ENCODE measurements at places on chromosomes 7 and 10.

GRCh38 chr10:101721806-101722205, 26.8 kb upstream of the FBXW4 start:
- no peak for DNase-seq

GRCh38 chr10:110947061-110947595, 27.7 kb downstream of the SHOC2 start:
- peak; percentile 68 for DNase-seq

GRCh38 chr10:83880252-83880791, 259.0 kb upstream of the GHITM start:
- DNase-seq = no peak

DNA sequence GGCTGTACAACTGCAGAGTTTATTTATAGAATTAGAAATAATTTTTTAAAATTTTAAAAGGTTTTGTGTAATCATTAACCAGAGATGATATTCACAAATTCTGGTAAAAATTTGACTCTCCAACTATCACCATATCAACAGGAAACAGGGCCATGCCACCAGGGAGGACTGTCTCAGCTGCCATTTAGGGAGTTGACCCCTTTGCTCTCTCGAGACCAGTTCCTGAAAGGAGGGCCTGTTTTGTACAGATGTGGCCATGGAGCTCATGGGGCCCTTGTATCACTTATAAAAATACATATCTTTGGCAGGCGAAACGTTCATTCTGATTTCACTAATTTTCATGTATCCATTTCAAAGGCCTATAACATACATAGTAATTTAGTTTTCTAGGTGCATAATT, 20.3 kb downstream of the H2AZ2 start:
- no peak for DNase-seq

- no peak for DNase-seq
Measured at GRCh38 chr10:113566888-113567287, 14.0 kb downstream of the HABP2 start.

DNA sequence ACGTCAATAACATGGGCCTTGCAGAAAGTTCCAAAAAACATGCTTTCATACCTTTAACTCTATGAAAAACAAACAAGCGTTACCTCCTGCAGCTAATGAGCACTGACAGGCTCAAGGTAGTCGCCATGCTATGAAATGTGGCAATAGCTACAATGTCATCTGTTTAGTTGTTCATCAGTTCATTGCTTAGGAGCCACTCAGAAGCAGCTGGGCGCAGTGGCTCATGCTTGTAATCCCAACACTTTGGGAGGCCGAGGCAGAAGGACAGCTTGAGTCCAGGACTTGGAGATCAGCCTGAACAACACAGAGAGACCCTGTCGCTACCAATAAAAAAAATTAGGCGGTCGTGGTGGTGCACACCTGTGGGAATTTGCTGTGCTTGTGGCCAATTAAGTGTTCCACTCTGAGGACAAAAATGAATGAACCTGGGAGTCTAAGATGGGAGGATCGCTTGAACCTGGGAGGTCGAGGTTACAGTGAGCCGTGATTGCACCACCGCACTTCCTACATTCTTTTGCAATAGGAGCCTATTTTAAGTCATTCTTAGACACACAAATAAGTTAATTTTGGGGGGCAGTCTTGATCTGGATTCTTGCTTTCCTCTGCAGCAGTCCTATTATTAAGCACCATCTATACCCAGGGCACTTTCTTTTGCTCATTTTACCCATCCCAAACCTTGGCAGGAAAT, 276.2 kb upstream of the KLF14 start:
- no peak for DNase-seq

DNA sequence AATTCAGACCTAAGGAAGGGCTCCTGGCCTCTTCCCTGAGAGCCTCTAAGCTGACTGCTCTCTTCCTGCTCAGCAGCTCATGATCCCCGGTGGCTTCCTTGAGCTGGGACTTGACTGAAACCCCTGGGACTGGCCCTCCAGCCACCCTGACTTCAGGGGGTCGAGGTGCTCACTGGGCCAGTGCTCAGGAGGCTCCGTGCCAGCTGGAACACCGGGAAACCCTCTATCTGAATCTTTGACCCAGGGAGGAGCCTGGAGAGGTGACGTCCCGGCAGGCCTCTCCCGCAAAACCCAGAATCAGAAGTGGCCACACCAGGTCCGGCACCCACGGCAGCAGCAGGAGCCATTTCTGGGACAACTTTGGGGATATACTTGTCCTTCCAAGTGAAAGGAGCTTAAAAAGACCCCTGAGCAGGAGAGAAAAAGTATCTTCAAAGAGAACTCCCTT, 110.7 kb downstream of the WDR37 start:
- no peak for DNase-seq

GRCh38 chr10:66535439-66535838, 390.4 kb upstream of the LRRTM3 start:
- no peak for DNase-seq

- DNase-seq = peak; percentile 85
Measured at GRCh38 chr7:107167483-107168232, 1.1 kb upstream of the HBP1 start.

- no peak for DNase-seq
Measured at GRCh38 chr10:33109788-33110469, 151.9 kb upstream of the ITGB1 start.

GRCh38 chr10:78473006-78473405, 439.3 kb downstream of the RPS24 start:
- DNase-seq = no peak

DNA sequence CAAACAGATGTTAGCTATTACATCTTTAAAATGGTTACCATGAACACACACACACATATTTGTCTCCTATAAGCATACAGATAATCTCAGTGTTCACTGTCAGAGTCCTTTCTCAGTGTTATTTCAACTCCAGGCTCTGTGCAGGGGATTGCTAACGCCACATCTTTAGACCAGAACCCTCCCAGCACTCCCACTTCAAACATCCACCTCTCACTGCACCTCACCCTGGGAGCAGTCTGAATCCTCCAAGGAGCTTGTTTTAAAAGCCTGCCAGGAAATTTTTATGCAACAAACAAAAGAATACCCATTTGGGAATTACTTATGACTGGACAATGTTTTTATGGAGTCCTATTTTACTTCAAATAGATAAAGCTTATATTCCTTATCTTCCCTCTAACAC, 107.4 kb downstream of the PARD3 start:
- DNase-seq = peak; percentile 13

DNA sequence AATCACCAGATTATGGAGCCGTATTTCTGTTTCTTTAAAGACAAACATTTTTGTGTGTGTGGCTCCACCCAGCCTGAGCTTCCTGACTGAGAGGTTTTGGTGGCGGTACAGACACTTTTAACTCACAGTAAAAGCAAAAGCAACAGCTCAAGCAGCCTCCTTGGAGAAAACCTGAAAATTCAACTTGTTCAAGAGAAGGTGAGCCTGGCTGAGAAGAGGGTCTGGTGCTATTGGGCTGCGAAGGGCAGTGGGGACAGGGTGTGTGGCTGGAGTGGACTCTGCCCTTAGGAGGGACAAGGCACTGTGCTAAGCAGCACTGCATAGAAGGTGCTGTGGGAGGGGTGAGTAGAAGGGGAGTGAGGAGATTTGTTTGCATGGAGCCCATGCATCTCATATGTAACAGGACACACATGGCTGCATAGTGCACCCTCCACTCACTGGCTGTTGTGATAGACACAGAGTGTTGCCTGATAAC, at the start of gene GIMAP7:
GIMAP7 (plus strand) TSS at position 125 of the 475 bp plus-strand sequence. CDS start 5,103 bp downstream, outside the sequence.
- no peak for DNase-seq

DNA sequence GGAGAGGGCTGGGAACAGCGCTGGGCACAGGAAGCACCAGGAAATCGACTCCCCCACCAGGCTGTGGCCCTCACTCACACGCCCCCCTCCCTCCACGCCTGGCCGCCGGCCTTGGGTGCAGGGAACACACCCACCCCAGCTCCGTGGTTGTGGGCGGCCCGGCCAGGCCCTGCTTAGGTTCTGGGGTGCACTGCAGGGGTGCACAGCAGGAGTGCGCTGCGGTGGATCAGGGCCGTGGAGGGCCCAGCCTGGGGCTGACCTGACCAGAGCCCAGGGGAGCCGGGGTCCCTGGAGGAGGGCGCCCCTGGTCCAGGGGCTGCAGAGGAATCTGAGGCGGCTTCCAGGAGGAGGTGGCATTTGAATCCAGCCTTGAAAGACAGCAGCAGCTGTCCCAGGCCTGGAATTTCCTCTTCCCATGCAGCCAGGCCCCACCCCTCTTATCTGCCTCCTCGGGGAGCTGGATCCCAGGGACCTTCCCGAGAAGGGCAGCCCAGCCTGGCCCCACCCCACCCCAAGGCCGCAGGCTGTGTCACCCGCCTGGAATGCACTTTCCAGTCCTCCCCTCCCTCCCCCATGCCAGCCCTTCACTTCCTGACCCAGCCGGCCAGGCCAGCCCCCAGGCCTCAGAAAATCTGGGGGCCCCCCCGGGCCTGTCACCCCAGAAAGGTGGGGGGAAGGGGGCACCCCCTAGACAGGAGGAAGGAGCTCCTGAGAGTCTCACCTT, 18.4 kb upstream of the PDGFA start:
- peak; percentile 98 for DNase-seq

DNA sequence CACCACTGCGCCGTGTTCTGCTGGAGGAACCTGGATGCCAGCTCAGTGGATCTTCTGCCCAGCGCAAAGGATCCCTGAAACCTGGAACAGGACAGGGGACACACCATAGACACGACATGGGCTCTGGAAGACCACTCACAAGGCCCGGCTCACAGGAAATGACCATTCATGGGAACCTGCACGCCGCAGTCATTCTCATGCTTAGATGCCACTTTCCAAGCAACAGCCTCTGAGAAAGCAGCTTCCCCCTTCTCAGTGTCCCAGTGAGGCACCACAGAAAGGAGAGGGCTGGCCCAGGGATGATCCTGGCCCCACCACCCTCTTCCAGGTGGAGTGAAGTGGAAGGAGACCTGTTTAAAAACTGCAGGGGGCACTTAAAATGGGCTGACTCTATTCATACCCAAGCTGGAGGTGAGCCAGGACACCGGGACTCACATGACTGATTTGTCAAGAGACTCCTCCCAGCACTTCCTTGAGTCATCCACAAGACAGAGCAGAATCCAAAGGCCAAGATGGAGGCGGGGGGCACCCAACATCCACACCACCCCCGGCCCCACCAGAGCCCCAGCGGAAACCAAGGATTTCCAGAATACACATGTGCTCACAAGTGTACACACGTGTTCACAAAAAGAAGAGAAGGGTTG, 11.2 kb downstream of the CTBP2 start:
- DNase-seq = peak; percentile 75

DNA sequence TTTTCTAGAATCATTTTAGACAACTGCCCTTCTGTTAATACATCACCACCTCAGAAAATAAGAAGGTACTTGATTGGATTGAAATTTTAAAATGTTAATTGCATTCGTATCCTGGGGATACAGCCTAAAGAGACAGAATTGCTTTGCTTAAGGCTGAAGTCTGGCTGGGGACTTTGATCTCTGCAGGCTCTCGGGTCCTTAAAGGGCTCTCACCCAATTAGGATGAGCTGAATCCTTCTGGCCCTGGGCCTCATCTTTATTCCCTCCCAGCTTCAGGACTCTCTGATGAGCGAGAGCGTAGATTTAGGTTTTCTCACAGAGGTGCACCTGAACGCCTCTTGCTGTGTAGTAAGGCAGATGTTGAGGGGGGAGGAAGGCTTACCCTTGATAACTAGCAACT, 475.3 kb upstream of the C7orf33 start:
- no peak for DNase-seq

GRCh38 chr7:16529697-16530096, 3.1 kb downstream of the LRRC72 start:
- no peak for DNase-seq

DNA sequence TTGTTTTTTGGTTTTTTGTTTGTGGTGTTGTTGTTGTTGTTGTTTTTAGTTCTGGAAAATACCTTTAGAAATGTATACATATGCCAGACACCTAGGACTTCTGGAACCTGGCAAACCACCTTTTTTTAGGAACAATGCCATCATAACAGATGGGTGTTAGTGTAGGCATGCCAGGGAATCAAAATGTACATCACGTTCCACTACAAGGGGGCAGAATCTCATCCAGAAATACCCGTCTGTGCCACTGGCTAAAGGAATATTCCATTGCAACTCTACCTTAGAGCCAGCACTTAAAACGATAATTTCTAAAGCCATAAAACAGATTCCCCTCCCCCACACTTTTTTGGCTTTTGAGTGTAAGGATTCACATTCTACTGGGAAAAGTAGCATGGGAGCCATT, 239.8 kb downstream of the ETV1 start:
- no peak for DNase-seq

DNA sequence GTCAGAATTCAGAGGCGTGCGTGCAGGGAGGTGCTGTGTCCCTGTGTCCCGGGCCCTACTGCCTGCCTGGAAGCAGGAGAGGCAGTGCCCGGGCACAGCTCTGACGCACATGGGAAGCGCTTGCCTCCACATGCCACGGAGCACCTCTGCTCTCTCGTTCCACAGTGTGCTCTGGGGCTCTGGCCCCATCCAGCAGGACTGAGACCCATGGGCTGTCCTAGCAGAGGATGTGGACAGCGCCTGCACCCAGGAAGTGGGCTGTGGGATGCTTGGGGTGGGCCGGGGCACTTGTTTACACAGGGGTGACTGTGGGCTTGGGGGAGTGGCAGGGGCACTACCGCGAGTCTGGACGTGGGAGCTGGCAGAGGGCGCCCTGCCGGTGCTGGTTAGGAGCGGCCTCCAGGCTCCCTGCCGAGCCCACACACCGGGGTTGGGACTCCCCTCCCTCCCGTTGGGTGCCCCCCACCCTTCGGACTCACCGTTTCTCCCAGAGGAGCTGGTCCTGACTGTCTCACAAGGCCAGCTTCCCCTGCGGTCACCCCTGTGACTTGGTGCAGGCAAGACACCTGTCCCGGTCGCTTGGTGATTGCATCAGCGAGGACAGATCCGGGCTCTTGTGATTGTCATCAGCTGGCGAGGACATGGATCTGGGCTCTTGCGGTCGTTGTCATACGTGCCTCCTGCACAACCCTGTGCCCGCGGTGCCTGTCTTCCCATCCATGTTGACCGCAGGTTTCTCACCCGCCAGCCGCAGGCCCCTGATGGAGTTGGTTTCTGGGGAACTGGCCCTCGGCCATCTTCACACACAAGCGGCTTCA, 83.1 kb downstream of the NKX6-2 start:
- DNase-seq = no peak

- DNase-seq = peak; percentile 54
Measured at GRCh38 chr7:28955718-28956607, 2.2 kb downstream of the TRIL start.

DNA sequence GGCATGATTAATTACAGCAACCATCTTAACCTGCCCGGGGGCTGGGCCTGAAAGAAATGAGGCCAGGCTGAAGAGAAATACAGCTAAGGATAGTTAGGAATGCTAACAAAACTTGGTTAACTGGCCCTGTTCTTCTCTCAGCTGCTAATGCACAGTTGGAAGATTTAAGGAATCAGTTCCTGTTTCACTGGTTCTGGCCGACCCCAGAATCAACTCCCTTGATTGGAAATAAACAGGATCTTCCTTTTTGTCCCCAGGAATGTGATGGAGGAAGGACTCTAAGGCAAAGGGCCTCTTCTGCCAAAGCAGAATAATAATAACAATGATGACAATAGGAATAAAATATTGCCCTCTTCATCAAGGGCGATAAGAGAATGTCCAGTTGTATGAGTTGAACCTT, 3.5 kb upstream of the LRMDA start:
- DNase-seq = no peak

DNA sequence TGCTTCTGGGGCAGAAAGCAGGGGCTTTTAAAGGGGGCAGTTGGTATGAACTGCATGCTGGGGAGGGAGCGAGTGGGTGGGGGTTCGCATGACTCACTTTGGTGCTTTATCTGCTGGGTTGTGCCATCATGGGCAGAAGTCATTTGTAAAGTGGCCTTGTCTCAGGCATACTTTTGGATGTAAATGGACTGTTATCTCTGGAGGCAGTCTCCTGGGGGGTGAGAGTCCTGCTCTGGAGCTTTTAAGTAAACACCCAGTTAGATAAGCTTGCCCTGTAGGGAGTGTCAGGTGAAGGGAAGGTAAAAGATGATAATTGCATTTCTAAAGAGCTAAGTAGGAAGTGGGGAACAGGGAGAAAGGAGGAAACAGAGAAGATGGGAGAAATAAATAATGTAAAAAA, 1.6 kb upstream of the GSTO1 start:
- no peak for DNase-seq

All from fibroblast of skin of back (primary cell).